Stimulated activated CD8-positive, alpha-beta memory T cell treated with anti-CD3 and anti-CD28 coated beads, Interleukin-7, amount 100 ng/mL, for 1 hour (primary cell): ENCODE measurements at places on chromosomes 5 and 9.

DNA sequence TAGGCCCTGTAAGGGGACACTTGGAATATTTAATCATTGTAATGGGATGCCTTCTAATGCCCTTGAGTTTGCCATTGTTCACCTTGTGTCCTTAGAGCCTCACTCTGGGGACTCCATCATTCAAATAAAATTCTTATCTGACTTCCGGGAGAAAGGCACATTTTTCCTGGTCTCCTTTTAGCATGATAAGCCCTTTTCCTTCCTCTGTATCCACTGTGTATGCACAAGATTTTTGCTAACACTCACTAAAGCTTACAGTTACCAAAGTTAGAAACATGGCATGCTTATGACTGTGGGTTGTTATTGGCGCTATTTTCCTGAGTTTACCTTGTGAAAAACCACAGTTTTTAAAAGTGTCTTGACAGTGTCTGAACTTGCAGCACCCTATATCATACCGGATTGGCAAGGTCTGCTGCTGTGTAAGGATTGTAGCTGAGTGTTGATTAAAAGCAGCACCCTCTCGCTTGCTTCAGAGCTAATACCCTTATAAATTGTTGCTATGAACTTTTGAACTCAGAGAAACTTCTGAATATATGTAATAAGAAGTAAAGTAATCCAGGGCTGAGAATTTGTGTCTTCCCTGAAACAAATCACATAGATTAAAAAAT, 46.4 kb downstream of the SNCAIP start:
- DNase-seq: no peak

DNA sequence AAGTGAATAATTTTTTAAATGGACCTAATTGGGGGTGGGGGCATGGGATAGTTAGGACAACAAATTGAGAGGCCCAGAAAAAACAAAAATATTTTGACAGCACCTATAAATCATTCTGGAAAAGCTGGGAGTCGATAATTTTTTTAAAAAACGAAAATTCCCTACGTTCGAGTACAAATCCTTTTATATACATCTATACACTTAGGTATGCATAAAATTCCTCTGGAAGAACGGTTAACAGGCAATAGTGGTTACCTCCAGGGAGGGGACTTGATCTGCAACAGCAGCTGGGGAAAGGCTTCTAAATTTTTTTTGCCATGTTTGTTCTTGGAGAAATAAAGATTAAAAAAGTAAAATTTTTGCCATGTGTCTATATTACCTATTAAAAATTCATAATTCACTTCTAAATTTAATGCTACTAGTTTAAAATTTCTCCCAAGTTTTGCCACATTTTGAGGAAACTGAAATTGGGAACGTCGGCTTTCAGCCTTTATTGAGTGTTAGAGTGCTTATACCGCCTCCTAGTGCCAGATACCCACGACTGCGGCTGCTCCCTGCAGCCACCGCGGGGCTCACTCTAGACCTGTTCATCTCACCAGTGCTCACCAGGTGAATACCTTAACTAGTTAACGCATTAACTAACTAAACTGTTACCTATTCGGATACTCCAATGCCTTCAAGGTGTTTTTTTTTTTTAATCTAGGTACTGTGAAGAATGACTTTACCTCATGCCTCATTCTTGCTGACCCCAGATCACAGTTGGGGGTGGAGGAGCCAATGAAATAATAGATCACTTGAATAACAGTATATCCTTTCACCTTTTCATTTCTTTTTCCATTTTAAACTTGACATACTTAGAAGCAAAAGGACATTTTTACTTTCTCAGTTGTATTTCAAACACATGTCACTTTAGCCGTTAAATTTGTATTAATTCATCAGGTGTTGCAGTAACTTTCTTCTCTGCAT, 1.8 kb upstream of the BHMT start:
- no peak for DNase-seq

GRCh38 chr5:154970759-154971158, 29.9 kb downstream of the MRPL22 start:
- no peak for DNase-seq

DNA sequence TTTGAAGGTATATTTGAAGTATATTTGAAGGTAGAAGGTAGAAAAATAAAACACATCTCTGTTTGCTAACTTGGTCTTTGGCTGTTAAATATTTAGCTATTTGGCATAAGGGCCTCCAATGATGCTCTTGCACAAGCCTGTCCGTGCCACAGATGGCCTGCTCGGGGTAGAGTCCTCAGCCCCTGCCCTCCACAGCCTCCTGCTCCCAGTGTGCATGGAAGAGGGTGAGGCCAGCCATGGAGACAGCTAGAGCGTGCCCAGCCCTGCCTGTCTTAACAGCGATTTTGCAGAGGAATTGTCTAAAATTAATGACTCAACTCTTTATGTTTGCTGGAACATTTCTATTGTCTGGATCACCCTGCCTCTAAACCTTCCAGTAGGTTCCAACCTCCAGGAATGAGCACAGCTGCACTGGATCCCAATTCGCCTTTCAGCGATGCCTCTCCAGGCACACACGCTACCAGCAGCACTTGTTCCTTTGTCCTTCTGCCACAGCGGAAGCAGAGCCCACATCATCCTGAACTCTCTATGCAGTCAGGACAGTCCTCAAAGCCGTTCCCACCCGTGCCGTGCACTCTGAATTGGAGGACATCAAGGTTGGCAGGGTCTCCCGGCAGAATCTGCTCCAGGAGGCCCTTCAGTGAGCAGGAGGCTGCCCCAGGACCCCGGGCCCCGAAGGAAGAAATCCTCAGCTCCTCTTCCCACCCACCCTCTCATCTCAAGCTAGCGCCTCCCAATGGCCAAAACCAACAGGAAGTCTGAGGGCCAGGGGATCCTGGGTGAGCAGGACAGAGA, 254.0 kb upstream of the IRX1 start:
- DNase-seq: no peak

DNA sequence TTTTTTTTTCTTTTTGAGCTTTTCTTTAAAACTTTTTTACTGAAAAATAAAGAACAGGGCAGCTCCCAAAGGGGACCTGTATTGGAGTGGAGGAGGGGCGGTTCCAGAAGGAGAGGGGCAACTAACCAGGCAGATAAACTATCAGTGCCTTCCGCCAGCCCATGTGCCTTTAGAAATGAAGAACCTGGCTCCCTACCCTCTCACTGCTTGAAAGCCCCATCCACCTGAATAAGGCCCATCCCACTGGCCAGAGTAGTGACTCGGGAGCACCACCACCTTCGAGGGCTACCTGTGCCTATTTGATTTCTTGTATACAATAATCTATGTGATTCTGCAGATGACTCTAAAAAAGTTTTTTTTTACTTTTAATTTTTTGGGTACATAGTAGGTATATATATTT, 276.7 kb downstream of the PSAT1 start:
- DNase-seq: no peak

DNA sequence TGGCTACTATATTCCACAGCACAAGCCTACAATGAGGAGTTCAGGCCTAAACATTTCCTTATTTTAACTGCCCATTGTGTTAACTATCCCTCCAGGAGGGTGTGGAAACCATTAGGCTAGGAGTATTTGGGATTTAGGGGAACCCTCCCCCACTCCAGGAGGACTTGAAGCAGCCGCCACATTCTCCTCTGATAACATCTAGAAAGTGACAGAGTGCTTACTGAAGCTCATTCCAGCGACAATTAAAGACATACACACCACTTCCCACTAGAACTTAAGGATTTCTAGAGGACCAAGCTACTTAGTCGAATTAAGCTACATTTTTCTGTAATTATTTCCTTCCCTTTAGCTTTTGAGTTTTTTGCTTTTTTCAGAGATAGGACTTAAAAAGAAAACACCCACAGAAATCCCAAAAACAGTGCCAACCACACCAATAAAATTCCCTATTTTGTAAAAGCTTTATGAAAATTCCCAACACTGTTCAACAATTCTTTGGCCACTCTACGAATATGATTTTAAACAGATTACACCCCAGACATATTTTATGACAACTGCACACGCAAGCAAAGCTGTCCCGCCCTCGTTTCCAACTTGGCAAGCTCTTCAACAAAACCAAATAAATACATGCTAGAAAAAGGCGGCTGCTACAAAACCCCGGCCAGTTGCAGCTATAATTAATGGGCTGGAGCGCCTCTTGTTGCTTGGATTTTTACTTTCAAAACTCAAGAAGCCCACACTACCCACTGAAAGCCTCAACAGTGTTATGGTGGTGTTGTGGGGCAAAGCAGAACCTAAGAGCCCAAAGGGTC, 4.5 kb downstream of the ROR2 start:
- DNase-seq: no peak

GRCh38 chr5:72837524-72838096, 21.1 kb downstream of the TNPO1 start:
- no peak for DNase-seq

DNA sequence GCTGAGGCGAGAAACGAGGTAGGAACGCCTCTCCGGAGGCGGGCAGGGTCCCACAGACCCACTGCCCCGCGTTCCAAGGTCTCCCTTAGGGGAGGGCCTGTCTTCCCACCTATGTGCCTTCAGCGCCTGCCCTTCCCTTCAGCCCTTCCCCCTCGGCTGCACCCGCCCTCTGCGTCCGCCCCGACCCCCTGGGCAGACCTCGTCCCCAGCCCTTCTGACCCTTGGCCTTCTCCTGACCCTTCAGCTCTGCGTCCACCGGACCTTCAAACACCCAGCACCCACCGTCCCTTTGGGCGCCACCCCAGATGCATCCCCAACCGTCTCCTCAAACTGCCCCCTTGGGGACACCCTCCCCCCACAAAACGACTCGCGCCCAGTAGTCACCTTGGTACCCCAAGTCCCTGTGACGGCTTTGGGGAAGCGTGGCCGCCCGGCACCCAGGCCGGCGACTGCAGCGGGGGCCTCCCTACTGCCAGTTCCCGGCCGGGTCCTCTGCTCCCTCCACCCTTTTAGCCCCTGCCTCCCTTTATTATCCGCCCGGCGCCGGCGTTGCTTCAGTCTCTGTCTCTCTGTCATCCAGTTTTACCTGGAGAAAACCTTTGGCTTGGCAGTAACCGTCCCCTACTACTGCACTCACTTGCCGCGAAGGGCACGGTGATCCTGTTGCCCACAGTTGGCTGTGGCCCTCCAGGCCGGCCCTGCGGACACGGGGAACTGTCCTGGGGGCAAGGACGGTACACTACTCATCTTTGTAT, 421 bp downstream of the RUSC2 start:
- no peak for DNase-seq

- peak; percentile 31 for DNase-seq
Observed at GRCh38 chr9:77457916-77458592, 190.1 kb downstream of the GNA14 start.

- no peak for DNase-seq
Observed at GRCh38 chr5:11584017-11584416, 320.2 kb downstream of the CTNND2 start.

DNA sequence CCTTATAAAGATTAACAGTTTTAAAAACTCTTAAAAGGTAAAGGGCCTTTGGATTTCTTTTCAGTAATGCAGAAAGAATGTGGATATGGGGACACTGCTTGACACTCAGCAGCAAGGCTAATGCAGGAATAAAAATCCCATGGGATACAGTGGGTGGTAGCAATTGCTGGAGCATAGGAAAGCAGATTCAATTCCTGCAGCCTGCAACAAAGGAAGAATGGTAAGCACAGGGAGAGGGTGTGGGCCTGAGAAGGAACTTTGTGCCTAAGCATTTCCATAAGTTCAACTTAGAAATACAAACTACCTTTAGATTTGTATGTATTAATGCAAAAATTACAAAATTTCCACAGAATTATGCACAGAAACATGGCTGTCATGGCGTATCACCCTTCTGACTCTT, 65.8 kb upstream of the CDK5RAP2 start:
- DNase-seq: no peak

- no peak for DNase-seq
Observed at GRCh38 chr5:176861276-176861675, 37.9 kb downstream of the HK3 start.

GRCh38 chr5:116536316-116537083, 38.1 kb downstream of the SEMA6A start:
- no peak for DNase-seq

- no peak for DNase-seq
Observed at GRCh38 chr5:135073761-135074345, 39.8 kb upstream of the PITX1 start.

GRCh38 chr9:95436416-95436815, 80.4 kb downstream of the PTCH1 start:
- no peak for DNase-seq

DNA sequence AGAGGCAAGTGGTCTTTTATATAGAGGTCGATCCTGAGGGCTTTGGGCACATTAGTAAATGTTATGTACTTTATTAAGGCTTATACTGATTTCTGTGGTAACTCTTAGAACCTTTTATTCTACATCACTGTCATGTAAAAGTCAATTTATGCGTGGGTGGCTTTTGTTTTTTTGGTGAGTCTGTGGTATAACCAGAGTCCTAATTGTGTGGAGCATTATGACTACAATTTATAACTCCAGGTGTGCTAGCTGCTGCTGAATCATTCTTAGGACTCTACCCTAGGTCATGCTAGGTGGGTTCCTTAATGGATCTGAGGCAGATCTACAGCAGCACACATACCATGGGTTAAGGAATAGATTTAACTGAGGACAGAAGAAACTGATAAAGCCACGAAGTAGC, 33.9 kb upstream of the KCNN2 start:
- no peak for DNase-seq

GRCh38 chr9:136372561-136373299, 739 bp downstream of the CARD9 start:
- no peak for DNase-seq

- no peak for DNase-seq
Observed at GRCh38 chr9:14323985-14324650, 10.2 kb upstream of the NFIB start.

- DNase-seq: no peak
Observed at GRCh38 chr5:59380350-59380951, 513.1 kb downstream of the PDE4D start.
